ENCODE measurements at places on chromosomes 1 and 21.

GRCh38 chr1:37764414-37764825 lies 500 bp downstream of the EPHA10 start:
- DNase-seq, result no peak

- no peak for DNase-seq
These were observed 26.9 kb downstream of the WDR26 start for GRCh38 chr1:224407571-224408293.

- no peak for DNase-seq
These were observed 62.3 kb downstream of the S1PR1 start for GRCh38 chr1:101299141-101299540.

DNA sequence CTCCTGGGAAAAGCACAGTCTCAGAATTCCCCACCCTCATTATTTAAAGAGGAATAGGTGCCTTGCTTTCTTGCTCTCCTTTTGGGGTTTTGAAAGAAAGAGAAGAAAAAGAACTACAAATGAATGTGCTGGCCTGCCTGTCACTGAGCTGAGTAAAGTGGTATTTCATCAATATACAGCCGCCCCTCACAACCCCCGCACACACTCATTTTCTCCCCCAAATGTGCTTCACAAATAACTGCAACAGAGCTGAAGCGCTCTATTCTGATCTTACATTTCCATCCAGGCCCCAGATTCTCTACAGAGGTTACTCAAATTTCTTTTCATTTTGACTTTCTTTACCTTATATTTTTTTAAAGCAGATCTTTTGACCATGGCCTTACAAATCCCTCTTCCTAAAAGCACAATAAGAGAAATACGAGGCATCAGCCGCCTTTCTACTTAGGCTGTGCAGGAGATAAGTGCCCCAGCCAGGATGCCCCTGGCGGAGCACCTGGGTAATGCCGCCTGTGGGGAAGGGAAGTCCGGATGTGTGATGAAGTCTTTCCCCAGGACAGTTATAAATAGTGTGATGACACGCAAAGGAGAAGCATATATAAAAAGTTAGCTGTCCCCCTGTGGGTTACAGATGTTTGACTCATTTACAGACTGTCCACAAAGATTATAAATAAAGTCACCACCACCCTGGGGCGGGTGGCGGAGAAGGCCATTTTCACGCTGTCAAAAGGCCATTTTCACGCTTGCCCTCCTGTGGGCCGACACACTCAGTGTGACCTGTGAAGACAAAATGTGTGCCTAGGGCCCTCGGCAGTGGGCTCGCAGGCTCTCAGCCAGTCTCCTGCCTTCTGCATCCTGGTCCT lies 6.5 kb downstream of the KCNN3 start:
- no peak for DNase-seq
